Activated T-cell treated with anti-CD3 and anti-CD28 coated beads for 48 hours (primary cell): ENCODE measurements at places on chromosomes 16 and 17.

GRCh38 chr17:42131981-42132432, 9.4 kb downstream of the HSPB9 start:
- DNase-seq, result no peak

- peak; percentile 42 for DNase-seq
These were observed 782 bp downstream of the FAM83G start for GRCh38 chr17:19003543-19004420.

DNA sequence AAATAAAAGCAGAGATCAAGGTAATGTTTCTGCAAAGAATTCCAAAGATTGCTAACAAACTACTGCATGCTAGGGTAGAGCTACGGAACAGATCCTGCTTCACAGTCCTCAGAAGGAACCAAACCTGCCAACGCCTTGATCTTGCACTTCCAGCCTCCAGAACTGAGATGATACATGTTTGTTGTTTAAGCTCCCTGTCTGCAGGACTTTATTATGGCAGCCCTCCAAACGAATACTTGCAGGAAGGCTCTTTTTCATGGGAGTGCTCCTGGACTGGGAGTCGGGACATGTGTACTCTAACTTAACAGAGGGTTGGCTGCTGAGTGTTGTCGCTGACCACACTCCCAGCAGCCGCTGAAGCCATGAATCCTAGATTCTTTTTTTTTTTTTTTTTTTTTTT, 808.8 kb upstream of the EEF2KMT start:
- no peak for DNase-seq

DNA sequence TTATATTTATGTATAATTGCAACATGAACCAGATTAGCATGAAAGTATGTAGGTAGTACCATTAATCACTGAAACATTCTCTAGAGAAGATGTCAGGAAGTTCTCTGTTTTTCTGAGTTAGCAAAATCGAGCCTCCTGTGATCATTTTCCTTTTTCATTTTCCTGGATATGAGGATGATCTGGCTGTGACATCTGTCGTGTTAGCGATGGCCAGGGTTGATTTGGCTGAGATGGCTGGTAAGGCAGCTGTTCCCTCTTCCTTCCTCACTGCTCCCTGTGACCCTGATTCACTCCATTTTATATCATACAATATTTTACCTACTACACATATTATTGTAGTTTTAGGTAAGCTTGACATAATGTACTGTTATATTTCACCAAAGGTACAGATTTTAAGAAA, 10.3 kb downstream of the CNTNAP4 start:
- DNase-seq, result no peak

DNA sequence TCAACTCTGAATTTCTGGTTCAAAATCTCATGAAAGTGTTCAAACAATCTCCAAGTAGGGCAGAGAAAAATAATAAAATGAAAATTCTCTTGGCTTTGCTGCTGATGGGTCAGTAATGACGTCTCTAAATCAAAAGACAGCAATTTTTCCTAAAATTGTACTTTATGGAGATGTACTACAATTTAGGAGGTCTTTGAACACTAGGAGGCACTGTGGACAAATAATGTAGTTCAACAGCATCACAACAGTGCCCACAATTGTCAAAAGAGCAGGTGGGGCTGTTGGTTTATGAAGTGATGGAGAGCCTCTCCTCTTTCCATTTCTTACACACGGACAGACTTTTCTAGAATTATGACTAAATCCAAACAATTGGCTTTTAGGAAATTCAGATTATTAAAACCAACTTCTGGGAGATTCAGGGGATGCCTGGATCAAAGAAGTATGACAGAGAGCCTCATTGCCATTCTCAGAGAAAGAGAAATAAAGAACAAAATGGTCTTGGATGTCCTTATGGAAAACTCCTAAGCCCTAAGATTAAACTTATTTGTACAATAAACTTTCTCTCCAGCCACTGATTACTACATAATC, 23.8 kb downstream of the EZH1 start:
- DNase-seq, result no peak

DNA sequence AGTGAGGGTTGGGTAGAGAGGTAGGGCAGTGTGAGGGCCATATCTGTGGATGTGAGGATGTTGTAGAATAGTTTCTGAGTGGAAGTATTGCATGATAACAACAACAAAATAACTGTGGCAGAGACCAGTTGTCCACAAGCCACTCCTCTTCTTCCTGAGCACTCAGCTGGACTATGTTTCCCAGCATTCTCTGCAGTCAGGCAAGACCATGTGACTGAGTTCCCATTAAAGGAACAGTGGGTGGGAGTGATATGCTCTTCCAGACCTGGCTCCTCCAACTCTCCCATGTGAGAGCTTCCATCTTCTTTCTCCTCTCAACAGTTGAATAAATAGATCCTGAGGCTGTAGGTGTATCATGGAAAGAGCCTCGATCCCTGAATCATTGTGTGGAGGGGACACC, 272.4 kb downstream of the CBLN1 start:
- DNase-seq, result no peak
